Naive thymus-derived CD4-positive, alpha-beta T cell (primary cell): ENCODE measurements at places on chromosomes 7 and 10. TPM values are rescaled to one million over a fixed set of nuclear protein-coding genes. Genes with fewer than 3 reads are reported as not detected.

CREB5 gene
- total RNA-seq: 0.22 TPM

GRCh38 chr7:129279757-129280156, 54.9 kb downstream of the AHCYL2 start:
- H3K4me1 ChIP-seq: no peaks in the 10 kb centered on the region
- H3K36me3 ChIP-seq: peaks cover under 1% of the 10 kb centered on the region
- H3K4me3 ChIP-seq: no peak overlapping the region
- H3K27ac ChIP-seq: no peak overlapping the region

TUBB8 gene
- total RNA-seq: not detected in 2 replicates

GRCh38 chr10:92263396-92263795, 27.5 kb downstream of the CPEB3 start:
- H3K4me1 ChIP-seq: no peaks in the 10 kb centered on the region
- DNase-seq: no peak
- H3K4me3 ChIP-seq: no peak overlapping the region

GRCh38 chr10:98253499-98253898, 14.5 kb downstream of the LOXL4 start:
- no peaks in the 10 kb centered on the region for H3K27me3 ChIP-seq
- no peak overlapping the region for H3K27ac ChIP-seq
- no peak for DNase-seq
- H3K4me3 ChIP-seq: no peak overlapping the region
- H3K36me3 ChIP-seq: no peaks in the 10 kb centered on the region
- no peaks in the 10 kb centered on the region for H3K4me1 ChIP-seq

DNA sequence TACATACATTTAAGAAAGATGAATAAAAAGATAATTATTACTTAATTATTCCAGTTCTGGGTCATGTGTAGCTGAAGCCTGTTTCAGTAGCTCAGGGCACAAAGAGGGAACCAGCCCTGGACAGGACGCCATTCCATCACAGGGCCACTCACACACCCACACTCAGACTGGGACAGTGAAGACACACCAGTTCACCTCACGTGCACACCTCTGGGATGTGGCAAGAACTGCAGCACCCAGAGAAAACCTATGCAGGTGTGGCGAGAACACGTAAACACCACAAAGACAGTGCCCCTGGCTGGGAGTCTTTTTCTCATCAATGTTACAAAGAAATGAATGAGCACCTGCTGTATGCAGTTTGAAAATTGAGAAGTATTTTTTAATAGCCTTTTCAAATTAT, 1.6 kb upstream of the IDI1 start:
- H3K27me3 ChIP-seq: no peaks in the 10 kb centered on the region
- peak overlapping the region; percentile 99 for H3K27ac ChIP-seq
- DNase-seq: peak; percentile 70
- H3K36me3 ChIP-seq: no peaks in the 10 kb centered on the region
- H3K4me1 ChIP-seq: peaks cover 44% of the 10 kb centered on the region

DNA sequence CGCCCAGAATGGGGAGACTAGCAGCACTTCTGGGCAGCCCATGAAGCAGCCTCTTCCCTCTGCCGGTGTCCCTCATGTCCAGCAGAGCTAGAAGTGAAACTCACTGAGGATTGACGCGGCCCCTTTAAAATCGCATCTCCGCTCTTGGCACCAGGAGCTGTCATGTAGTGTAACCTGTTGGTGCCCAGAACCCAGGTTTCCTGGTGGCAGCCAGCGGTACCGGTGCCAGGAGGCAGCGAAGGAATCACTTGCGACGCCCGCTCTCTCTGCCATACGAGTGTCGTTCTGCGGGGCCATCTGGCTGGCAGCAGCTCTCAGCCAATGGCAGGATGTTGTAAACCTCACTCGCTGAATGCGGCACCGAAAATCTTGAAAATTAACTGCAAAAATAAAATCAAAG, 82.7 kb downstream of the CUX1 start:
- no peak overlapping the region for H3K4me3 ChIP-seq
- H3K4me1 ChIP-seq: no peaks in the 10 kb centered on the region
- no peaks in the 10 kb centered on the region for H3K27me3 ChIP-seq
- H3K27ac ChIP-seq: no peak overlapping the region

DNA sequence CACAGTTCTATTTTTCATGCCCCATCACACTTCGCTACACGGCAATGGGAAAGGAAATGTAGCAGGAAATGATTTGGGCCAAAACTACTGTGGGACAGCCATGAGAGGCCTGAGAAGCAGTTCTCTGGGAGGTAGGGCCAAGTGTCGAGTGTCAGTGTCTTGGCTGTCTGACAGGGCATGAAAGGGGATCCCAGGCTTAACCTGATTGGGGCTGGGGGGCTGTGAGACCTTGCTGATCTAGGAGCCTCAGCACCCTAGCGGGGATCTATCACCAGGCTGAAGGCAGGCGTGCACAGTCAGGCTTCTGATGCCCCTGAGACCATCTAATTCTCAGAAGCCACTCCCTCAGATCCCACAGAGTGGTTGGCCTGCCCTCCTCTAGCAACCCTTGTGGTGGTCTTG, 58.2 kb upstream of the SLC25A13 start:
- no peaks in the 10 kb centered on the region for H3K27me3 ChIP-seq
- H3K27ac ChIP-seq: no peak overlapping the region
- no peaks in the 10 kb centered on the region for H3K4me1 ChIP-seq
- DNase-seq: no peak
- H3K4me3 ChIP-seq: no peak overlapping the region
- H3K36me3 ChIP-seq: no peaks in the 10 kb centered on the region

MINDY3 gene
- total RNA-seq: 41.0 TPM

NEUROG3 gene
- not detected for total RNA-seq

ARHGEF5 gene
- 8.9 TPM for total RNA-seq

GRCh38 chr10:30374353-30374752, 25.3 kb upstream of the MTPAP start:
- H3K4me3 ChIP-seq: no peak overlapping the region
- no peaks in the 10 kb centered on the region for H3K4me1 ChIP-seq
- no peaks in the 10 kb centered on the region for H3K36me3 ChIP-seq
- H3K27ac ChIP-seq: no peak overlapping the region

- H3K4me3 ChIP-seq: no peak overlapping the region
- no peak overlapping the region for H3K27ac ChIP-seq
- DNase-seq: no peak
- no peaks in the 10 kb centered on the region for H3K27me3 ChIP-seq
- no peaks in the 10 kb centered on the region for H3K4me1 ChIP-seq
Measured at GRCh38 chr10:79378383-79378646, 31.0 kb downstream of the PPIF start.

GRCh38 chr10:42983591-42983990, 93.3 kb upstream of the RET start:
- H3K4me3 ChIP-seq: no peak overlapping the region
- H3K27me3 ChIP-seq: no peaks in the 10 kb centered on the region
- no peaks in the 10 kb centered on the region for H3K36me3 ChIP-seq
- DNase-seq: no peak
- no peak overlapping the region for H3K27ac ChIP-seq
- H3K4me1 ChIP-seq: no peaks in the 10 kb centered on the region

LRRC18 gene
- not detected for total RNA-seq
